CD4-positive, alpha-beta T cell treated with Interleukin-2 at 100 ng/mL for 4 hours (primary cell): ENCODE measurements at places on chromosomes 2 and 18.

- DNase-seq: no peak
Observed at GRCh38 chr2:128502200-128502599, 183.5 kb upstream of the HS6ST1 start.

GRCh38 chr2:106878206-106878605 is 7.8 kb downstream of the ST6GAL2 start:
- no peak for DNase-seq

- DNase-seq: peak; percentile 59
Observed at GRCh38 chr2:234164493-234165413, 114.3 kb downstream of the SPP2 start.

GRCh38 chr18:67733088-67733487 is 216.6 kb upstream of the DSEL start:
- no peak for DNase-seq

DNA sequence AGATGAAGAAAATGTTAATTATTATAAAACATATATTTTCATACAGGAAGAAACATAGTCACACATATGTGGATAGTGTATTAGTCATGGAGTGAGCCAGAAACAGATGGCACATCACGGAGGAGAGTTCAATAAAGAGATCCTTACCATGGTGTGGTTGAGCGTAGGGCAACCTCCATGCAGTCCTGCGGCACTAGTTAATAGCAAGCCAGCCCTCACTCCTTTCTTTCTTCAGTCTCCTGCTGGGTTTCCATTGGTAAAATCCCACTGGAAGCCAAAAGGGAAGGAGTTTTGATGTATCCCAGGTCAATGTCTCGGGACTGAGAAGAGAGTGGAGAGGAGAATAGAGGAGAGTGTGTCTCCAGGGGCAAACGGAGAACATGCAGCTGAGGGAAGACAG is 328.1 kb downstream of the NR4A2 start:
- no peak for DNase-seq

GRCh38 chr2:58064086-58064485 is 17.5 kb downstream of the VRK2 start:
- no peak for DNase-seq

DNA sequence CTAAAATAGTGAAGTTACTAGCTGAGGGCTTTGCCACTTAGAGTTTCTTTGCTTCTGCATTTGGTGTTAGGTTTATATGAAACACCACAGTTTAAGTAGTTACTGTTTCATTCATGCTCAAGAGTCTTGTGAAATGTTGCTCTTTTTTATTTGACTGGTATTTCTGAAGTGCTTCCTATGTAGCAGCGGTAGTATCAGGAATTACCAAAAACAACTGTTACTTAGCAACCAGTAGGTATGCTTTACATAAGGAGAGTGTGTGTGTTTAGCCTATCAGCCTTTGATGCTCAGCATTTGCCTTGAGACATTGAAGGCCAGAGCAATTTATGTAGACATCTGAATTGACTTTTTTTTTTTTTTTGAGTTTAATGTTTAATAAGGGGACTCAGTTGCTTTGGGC is 3.6 kb downstream of the DIS3L2 start:
- no peak for DNase-seq

DNA sequence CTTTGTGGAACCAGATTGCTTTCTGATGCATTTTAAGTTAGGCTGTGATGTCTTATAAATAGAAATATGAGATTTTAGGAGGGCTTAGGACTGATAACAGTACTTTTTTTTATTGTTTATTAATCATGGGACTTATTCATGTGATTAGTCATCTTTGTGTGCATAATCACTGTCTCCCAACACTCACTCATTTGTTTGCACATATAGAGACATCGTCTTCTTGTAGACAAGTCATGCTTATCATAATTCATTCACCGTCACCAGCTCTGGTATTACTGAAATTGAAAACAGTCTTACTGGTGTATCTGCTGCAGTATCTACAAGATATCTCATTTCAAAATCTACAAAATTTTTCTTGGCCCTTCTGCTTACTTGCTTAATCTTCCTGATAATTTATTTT is 45.8 kb downstream of the WDR7 start:
- no peak for DNase-seq

- no peak for DNase-seq
Observed at GRCh38 chr18:48548011-48548771, 9.4 kb downstream of the CTIF start.

- no peak for DNase-seq
Observed at GRCh38 chr2:157150747-157151146, 106.8 kb upstream of the GALNT5 start.

- DNase-seq: no peak
Observed at GRCh38 chr2:159505196-159505595, 111.2 kb downstream of the BAZ2B start.

DNA sequence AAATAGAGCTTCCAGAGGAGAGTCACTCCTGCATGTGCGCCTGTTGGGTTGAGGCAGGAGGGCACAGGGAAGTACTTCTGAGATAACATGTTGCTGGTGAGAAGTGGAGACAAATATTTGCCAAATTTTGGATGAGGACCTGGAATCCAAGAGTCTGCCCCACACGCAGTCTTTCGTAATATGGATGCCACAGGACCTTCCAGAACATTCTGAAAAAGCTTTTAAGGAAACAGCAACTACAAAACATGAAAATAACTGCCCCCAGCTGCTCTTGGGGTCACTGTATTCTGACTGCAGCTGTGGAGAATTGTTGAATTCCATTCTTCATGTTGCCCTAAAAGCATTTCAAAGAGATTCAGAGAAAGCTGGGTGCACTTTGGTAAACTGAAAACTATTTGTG is 227.5 kb downstream of the C1D start:
- no peak for DNase-seq

GRCh38 chr2:145724311-145724898 is 1204.5 kb upstream of the ZEB2 start:
- no peak for DNase-seq

GRCh38 chr2:105324732-105325131 is 4.8 kb downstream of the TGFBRAP1 start:
- DNase-seq: no peak

- DNase-seq: peak; percentile 28
Observed at GRCh38 chr2:149167001-149167780, 128.7 kb downstream of the LYPD6B start.

GRCh38 chr2:36409935-36410334 is 54.4 kb downstream of the CRIM1 start:
- no peak for DNase-seq

DNA sequence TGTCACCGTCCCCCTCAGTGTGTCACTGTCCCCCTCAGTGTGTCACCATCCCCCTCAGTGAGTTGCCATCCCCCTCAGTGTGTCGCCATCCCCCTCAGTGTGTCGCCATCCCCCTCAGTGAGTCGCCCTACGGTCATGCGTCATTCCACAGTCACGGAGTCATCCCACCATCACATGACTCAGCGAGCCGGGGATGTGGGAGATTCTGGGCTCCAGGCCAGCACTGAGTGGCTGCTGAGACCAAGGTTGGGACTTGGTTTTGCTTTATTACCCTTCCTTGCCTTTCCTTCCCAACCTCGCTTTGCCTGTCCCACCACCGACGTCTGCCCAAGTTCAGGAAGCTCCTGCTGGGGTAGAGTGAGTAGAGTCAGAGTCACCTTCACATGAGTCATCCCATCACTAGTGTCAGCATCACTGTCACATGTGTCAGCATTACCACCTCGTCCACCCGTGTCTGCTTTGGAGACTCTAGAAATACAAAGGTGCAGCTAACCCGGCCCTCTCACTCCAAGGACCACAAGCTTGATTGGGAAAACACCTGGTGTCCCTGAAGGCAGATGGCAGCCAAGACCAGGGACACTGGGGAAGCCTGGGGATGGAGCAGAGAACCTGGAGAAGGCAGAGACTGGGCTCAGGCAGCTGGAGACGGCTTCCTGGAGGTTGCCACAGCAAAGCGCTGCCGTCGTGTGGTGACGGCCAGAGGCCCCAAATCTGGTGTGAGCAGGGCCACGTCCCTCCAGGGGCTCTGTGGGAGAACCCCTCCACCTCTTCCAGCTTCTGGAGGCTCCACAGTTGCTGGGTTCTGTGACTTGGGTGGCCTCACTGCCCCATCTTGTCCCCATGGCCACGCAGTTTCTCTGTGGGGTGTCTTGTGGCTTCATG is 485.2 kb upstream of the SALL3 start:
- no peak for DNase-seq

- DNase-seq: peak; percentile 60
Observed at GRCh38 chr18:9101730-9102507, 580 bp upstream of the NDUFV2 start.

DNA sequence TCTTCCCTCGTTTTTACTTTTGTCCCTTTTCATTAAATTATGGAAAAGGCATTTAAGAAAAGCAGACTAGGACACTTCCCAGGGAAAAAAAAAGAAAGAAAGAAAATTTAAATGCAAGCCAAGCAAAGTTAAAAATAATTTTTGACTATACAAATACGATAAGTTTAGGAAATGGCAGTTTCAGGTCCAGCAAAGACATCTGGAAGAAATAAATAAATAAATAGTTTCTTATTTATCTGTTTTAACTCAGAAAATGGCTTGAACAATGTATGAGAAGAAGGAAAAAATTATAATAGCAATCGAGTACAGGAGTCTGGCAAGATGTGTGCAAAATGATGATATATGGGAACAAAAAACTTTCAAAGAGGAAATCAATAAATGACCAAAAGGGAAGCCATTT is 114.6 kb upstream of the NCKAP5 start:
- DNase-seq: no peak

- DNase-seq: no peak
Observed at GRCh38 chr2:71705171-71705960, 252.0 kb downstream of the DYSF start.

DNA sequence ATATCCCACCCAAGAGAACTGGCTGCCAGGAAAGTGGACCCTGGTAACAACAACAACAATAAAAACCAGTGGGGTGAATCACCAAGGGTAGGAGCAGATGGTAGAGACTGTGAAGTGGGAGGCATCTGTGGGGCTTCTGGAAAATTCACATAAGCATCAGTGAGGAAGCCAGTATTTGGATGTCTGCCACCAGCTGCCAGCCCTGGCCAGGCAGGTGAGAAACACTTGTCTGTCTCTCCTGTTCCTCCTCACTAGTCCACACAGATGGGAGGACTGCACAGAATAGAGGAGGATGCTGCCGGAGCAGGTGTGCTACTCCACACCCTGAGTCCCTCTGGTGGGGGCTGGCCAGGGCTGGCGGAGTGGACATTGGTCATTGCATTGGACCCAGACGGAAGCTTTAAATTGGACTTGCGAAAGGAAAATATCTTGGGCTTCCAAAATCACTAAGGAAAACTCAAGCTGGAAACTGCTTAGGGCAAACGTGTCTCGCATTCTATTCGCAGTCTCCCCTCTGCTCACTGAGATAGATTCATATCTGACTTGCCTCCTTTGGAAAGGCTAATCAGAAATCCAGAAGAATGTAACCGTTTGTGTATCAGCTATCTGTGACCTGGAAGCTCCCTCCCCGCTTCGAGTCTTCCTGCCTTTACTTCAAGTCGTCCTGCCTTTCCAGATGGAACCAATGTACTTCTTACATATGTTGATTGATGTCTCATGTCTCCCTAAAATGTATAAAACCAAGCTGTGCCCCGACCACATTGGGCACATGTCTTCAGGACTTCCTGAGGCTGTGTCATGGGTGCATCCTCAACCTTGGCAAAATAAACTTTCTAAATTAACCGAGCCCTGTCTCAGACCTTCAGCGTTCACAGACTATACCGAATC is 69.1 kb downstream of the NAB1 start:
- DNase-seq: no peak

GRCh38 chr2:235135195-235135965 is 183.6 kb downstream of the SH3BP4 start:
- DNase-seq: no peak

- DNase-seq: no peak
Observed at GRCh38 chr2:60116161-60116875, 437.1 kb downstream of the BCL11A start.

DNA sequence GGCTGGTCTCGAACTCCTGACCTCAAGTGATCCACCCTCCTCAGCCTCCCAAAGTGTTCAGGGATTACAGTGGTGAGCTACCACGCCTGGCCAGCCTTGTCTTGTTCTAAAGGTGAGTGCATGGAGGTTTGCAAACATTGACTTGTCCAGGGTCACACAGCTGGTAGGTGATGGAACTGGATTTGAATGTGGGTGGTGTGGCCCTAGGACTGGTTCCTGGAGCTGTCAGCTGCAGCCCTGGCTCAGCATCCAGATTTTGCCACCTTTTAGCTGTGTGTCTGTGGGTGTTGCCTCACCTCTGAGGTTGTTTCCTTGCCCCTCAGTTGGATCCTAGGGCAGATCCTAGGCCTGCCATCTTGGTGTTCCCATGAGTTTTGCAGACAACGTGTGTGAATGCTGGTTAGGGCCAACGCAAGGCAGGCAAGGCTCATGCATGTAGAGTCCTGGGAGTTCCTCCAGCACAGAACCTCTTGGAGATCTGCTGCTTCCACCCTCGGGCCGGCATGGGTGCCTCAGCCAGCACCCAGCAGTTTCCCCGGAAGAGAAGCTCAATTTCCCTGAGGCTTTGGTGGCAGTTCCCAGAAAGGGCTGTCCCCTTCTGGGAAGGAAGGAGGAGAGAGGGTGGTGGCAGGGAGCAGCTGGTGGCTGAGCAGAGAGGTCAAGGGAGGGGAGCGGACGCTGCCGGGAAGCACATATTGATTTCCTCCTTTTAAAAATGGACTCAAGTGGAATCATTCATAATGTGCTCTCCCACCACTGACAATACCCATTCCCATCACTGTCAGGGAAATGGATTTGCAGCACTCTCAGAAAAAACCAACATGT is 127.6 kb upstream of the HS6ST1 start:
- DNase-seq: no peak
